ENCODE measurements at places on chromosomes 2 and 18.

- DNase-seq, result peak; percentile 52
Observed at GRCh38 chr2:195520671-195521155, 136.3 kb upstream of the SLC39A10 start.

GRCh38 chr18:42338683-42339082 lies 383.6 kb downstream of the PIK3C3 start:
- no peak for DNase-seq

GRCh38 chr2:222907790-222908441 lies 47.1 kb downstream of the ACSL3 start:
- DNase-seq, result peak; percentile 80

GRCh38 chr2:43486603-43487002 lies 109.2 kb downstream of the THADA start:
- DNase-seq, result no peak

GRCh38 chr2:120992791-120993555 lies 257.3 kb downstream of the GLI2 start:
- DNase-seq, result peak; percentile 37

GRCh38 chr2:182404975-182405561 lies 21.8 kb downstream of the PDE1A start:
- no peak for DNase-seq

- DNase-seq, result no peak
Observed at GRCh38 chr2:38748943-38749804, 2.0 kb downstream of the SRSF7 start.

DNA sequence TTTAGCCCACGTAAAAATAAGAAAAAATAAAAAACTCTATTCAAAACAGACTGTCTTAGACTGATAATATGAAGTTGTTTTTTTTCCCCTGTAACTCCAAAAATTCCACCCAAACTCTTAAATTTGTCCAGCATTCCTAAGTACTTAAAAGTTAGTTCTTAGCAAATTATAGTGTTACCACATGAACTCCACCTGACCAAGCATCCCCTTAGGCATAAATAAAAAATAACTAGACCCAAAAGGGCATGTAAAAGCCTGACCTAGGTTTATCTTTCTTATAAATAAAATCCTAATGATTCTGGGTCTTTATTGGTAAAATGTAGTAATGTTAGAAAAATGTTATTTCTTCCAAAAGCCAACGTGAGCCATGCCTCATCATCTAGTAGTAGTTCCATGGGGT lies 54.3 kb downstream of the TTC21B start:
- DNase-seq, result no peak

- peak; percentile 95 for DNase-seq
Observed at GRCh38 chr2:191566344-191566743, 111.6 kb upstream of the NABP1 start.

DNA sequence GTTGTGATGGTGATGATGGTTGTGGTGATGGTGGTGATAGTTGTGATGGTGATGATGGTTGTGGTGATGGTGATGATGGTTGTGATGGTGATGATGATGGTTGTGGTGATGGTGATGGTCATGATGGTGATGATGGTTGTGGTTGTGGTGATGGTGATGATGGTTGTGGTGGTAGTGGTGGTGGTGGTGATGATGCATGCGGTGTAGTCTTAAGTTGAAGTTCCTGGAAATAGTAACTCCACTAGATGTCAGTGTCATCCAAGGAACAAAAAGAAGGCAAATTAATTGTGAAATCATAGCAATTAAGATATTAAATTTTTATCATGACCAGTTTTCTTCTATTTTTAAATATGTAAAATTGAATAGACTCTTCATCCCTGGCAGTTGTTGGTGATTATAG lies 309.2 kb downstream of the AGAP1 start:
- DNase-seq, result no peak

- DNase-seq, result peak; percentile 48
Observed at GRCh38 chr2:62736899-62737559, 31.5 kb downstream of the EHBP1 start.

- no peak for DNase-seq
Observed at GRCh38 chr18:2531751-2532150, 39.6 kb downstream of the METTL4 start.

- no peak for DNase-seq
Observed at GRCh38 chr2:182914852-182915251, 48.4 kb upstream of the FRZB start.

DNA sequence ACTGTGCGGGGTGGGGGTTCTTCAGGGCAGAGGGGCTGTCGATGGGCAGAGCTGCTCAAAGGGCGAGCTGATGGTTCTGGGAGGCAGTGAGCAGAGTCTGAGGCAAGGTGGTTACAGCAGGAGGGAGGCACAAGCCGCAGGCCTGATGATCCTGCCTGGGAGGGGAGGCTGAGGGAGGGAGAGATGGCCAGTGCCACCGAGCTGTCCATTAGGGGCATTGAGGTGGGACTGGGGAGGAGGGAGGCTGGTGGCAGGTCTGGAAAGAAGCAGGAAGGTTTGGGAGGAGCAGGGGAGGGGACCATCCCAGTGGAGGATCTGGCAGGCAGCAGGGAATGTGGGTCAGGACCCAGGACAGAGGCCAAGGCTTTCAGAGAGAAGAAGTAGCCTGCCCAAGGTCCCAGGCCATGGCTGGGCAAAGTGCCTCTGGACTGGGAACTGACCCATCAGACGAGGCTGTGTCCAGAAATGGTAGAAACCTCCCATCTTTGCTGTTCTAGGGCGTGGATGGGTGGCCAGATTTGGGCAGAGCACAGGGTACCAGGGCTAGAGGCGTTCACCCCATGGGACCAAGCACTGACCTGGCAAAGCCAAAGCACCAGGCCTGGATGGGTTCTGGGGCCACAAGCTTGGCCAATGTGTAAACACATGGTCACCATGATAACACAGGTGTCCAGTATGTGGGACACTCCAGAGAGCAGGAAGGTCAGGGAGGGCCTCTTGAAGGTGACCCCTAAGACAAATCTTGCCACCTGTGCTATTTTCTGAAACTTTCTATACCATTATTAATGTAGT lies 55.5 kb downstream of the INHBB start:
- peak; percentile 74 for DNase-seq

DNA sequence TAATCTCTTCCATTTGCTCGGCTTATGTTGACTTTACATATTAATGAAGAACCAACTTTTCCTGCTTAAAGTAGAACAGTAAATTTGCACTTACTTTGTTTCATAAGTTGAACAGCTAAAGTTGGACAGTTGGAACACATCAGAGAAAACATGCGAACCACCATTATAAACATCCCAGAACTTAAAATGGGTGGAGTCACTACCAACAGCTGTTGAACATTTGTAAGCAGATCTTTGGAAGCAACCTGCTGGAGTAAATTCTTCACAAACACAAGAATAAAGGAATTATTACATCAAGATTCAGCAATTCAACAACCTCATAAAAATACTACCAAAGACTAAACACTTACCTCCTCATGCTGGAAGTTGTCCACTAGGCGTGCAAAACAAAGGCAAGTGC lies 96.4 kb upstream of the DNER start:
- DNase-seq, result no peak

GRCh38 chr2:100928235-100928634 lies 73.9 kb upstream of the RPL31 start:
- peak; percentile 3 for DNase-seq

DNA sequence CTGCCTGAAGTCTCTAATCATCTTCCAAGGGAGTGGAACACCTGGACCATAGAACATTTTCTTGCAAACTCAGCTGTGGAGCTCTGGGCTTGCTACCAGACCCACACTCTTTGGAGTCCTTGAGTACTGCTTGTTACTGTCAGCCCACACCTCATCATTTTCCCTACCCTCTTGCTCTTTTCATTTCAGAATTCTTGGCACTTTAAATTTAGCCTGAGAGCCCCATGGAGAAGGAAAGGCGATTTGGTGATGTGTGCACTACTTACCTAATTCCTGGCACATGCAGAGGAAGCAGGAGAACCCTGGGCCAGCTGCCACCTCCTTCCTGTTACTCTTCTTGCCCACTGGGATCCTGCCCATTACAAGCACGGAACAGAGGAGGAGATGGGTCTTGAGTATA lies 31.7 kb downstream of the TMEM178A start:
- no peak for DNase-seq

Data from endodermal cell (in vitro differentiated cells).